Activated CD4-positive, alpha-beta T cell treated with anti-CD3 and anti-CD28 coated beads, Interleukin-2, amount 50 U/mL, for 4 hours (primary cell): ENCODE measurements at places on chromosomes 3 and 15.

GRCh38 chr15:33587773-33588172 is 277.0 kb downstream of the RYR3 start:
- no peak for DNase-seq

GRCh38 chr3:55483196-55484095 is 3.7 kb downstream of the WNT5A start:
- no peak for DNase-seq

GRCh38 chr3:125513490-125514115 is 6.4 kb downstream of the SNX4 start:
- no peak for DNase-seq

DNA sequence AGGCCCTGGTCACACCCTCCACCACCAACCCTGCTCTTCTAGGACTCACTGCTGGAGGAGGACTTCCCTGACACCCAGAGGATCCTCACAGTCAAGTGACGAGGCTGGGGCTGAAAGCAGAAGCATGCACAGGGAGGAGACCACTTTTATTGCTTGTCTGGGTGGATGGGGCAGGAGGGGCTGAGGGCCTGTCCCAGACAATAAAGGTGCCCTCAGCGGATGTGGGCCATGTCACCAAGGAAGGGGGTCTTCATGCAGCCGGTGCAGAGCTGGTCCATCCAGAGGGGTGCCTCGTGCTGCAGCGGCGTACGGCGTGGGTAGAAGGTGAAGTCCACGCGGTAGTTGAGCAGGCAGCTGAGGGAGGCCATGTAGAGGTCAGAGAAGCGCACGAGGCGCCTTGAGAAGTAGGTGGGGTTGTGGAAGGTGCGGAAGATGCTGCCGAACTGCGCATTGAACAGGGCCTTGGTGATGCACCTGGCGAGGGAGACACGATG is 9.4 kb downstream of the NT5DC2 start:
- no peak for DNase-seq

DNA sequence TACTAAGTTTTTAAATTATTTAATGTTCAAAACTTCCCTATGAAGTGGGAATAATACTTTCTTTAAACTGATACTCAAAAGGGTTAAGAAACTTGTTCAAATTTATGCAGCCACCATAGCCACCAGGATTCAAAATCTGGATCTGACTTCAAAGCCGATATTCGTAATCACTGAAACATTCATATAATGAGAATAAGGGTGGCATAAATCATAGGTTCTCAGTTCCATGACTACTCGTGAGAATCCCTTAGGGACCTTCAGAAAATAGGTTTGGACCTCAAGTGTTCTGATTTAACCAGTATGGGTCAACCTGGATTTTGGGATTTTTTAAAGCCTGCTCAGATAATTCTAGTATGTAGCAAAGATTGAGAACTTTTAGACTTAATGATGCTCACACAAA is 160.6 kb downstream of the RBMS3 start:
- DNase-seq = no peak

GRCh38 chr3:48553886-48554845 is 2.4 kb downstream of the PFKFB4 start:
- DNase-seq = no peak

- DNase-seq = no peak
Measured at GRCh38 chr3:67090474-67090873, 92.4 kb downstream of the KBTBD8 start.

- DNase-seq = no peak
Measured at GRCh38 chr3:167651826-167652225, 1.9 kb downstream of the WDR49 start.

DNA sequence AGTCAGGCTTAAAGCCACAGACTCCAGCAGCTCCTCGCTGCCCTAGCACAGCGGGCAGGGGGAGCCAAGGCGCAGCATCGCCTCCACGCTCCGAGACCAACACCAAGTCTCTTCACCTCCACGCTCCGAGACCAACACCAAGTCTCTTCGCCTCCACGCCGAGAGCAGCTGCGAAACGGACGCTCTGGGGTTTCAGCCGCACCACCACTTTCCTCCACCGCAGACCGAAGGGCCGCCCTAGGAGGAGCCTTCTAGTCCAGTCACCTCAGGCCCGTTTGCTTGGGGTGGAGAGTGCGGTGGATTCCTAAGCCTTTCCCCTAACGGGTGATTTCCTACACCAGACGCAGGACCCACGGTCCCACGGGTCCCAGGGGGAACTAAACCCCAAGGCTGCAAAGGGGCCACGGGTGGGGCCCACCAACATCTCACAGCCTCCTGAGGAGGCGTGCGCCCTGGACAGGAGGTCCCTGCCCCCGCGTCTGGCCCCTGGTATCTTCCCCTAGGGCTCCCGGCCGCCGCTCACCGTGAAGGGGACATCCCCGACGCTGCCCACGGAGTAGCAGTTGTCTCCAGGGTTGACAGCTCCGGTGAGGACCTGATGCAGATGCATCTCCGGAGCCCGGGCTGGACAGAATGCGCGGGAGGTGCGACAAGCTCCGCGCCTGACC is 501 bp downstream of the DMXL2 start:
- no peak for DNase-seq

- DNase-seq = peak; percentile 9
Measured at GRCh38 chr3:32340039-32340438, 51.6 kb upstream of the CMTM7 start.

GRCh38 chr3:101852983-101853840 is 3.9 kb downstream of the NFKBIZ start:
- no peak for DNase-seq

GRCh38 chr3:170037463-170038433 is at the start of gene GPR160:
Gene GPR160, plus strand, starts transcription at chr3:170037995. Its CDS starts 45,978 bp downstream, at chr3:170083973.
- peak; percentile 70 for DNase-seq

- DNase-seq = no peak
Measured at GRCh38 chr3:116087426-116087825, 357.9 kb downstream of the LSAMP start.

GRCh38 chr3:94036909-94037507 is 8.6 kb upstream of the STX19 start:
- DNase-seq = no peak

GRCh38 chr3:35335703-35336102 is 303.6 kb upstream of the ARPP21 start:
- DNase-seq = no peak

DNA sequence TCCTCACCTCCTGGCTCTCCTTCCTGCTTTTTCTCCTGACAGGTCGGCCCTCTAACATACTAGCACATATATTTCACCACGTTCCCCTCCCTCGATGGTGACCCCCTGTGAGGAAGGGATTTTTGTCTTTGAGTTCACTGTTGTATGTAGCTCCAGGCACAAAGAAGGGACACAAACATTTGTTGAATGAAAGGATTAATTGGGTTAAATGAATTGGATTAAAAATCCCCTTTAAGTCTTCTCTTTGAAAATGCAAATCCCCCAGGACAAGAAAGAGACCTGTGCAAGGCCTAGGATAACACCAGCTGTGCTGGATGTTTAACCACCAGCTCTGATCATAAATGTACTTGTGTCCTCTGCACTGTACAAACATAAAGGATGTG is 3.3 kb downstream of the CALML4 start:
- DNase-seq = no peak

GRCh38 chr3:171966533-171967136 is 72.7 kb upstream of the FNDC3B start:
- DNase-seq = no peak

GRCh38 chr3:156617145-156617544 is 57.2 kb upstream of the TIPARP start:
- DNase-seq = no peak

DNA sequence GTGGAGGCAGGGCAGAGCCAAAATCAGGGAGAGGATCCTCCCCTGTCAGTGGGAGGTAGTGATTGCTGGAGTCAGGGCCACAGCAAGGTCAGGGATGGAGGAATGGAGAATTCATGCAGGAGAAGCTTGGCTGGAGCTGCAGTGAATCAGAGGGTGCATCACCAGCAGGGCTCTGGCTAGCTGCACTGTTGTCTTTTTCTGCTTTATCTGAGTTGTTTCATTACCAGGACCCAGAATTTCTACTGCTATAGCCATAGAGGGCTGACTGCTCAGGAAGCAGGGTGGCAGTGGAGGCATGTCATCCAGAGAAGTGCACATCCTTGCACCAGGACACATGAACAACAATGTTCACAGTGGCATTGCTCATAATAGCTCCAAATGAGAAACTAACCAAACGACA is 113.5 kb upstream of the GALNT15 start:
- no peak for DNase-seq

DNA sequence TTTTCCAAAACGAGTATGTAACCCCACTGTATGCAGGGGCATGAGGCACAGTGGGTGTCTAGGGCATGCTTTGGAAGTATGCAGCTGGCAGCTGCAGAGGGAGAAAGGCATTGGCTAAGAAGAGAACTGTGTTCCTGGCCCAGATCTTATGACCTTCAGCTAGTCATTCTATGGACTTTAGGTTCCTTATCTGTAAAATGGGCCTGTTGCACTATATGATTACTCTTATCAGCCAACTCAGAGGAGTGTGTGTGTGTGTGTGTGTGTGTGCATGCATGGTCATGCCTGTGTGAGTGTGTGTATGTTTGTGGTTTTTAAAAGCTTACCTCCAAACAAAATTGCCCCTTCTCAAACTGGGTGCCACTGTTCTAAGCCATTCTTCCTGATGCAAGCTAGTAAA is 27.4 kb upstream of the CHST2 start:
- DNase-seq = no peak

DNA sequence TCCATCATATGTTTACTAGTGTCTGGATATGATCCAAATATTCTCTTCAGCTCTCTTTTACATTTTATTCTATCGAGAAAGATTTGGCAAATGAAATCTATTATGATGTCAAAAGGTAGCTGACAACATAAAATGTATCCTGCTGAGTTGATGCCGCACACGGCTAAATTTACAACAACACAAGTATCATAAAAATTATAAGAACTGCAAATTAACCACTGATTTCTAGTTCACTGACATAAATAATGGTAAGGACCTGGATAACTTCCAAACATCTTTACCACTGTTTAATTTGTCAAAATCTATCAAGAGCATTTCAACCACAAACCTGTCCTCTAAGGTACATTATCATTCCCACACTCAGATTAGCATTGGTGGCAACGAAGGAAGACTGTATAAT is 244.5 kb downstream of the FOXP1 start:
- DNase-seq = no peak

DNA sequence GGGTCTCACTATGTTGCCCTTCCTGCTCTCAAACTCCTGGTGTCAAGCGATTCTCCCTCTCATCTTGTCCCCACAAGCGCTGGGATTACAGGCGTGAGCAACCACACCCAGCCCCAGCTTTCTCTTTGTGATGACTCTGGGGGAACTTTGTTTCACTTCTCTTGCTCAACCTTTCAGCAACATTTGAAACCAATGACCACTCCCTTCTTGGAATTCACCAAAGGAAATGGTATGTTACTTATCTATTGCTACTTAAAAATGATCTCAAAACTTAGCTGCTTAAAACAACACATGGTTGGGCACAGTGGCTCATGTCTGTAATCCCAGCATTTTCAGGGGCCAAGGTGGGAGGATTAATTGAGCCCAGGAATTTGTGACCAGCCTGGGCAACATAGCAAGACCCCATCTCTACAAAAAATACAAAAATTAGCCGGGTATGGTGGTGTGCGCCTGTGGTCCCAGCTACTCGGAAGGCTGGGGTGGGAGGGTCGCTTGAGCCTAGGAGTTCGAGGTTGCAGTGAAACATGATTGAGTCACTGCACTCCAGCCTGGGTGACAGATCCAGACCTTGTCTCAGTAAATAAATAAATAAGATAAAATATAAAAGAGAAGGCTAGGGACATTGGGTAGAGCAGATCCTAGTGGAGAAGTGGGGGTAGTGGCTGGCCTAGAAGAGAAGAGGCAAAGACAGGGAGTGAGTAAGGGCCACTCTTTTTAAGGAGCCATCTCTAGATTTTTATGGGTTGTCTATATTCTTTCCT is 10.3 kb upstream of the COPG1 start:
- DNase-seq = no peak

DNA sequence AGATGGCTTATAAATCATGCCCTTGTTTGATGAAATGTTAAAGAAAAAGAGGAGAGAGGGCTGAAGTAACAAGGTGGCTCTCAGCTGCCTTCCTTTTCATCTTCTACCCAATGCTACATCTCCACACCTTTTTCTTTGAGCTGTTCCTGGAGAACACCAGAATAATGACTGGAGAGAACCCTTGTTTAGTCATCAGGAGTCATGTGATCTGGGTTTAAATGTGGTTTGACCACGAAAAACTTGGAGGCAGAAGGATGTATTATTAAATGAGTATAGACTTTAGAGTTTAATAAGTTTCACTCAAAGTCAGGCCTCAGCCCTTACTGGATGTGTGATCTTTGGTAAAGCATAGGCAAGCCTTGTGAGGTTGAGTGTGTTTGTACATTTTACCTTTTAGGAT is 230.3 kb upstream of the TBL1XR1 start:
- DNase-seq = no peak

DNA sequence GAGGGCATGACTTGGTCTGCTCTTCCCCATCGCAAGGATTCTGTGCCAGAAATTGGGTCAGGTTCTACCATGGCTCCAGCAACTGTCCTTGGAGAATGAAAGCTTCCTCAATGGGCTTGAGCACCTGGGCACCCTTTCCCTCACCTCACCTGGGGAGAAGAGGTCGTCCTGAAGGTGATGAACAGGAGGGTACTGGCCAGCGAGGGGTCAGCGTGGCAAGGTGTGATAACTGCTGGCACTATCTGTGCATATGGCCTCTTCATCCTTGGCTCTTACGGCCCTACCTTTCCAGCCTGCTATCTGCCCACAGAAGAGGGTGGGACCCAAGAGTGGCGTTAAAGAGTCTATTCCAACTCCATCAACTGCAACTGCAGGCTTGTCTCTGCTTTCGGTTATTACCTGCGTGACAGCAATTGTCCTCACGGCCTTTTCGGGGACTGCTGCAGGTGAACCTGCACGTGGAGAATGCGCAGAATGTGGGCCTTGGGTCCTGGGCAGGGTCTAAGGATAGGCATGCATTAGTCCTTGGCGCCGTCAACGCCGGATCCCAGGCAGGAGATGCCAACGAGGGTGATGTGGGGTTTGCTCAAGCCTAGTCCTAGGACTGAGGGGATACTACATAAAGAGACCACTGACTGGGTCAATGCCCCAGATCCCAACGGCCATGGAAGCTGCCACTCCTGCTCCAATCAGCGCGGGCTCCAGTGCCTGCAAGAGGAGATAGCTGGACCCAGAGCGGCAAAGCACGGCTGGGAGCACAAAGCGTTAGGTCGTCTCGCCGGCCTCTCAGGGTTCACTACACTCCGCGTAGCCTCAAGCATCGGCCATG is 625 bp upstream of the RBM15B start:
- DNase-seq = no peak

- DNase-seq = no peak
Measured at GRCh38 chr3:190073264-190074008, 47.3 kb downstream of the P3H2 start.

DNA sequence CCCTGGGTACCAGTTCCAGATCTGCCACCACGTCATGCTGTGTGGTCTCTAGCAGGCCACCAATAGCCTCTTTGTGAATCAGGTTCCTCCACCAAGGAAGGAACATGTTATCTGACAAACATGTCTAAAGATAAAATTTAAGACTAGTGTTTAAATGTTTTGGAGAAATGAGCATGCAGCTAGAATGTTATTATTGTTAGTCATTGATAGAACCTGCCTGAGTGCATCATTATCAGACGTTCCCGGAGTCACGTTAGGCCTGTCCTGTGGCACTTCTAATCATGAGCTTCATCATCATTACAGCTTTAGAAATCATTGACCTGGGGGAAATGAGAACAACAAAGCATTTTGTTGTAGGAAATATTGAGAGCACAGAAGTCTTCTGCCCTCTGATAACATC is 58.9 kb upstream of the FURIN start:
- DNase-seq = no peak

GRCh38 chr3:11362600-11362999 is 90.4 kb downstream of the ATG7 start:
- no peak for DNase-seq

GRCh38 chr15:25095179-25095578 is 140.4 kb downstream of the SNRPN start:
- no peak for DNase-seq
